ENCODE measurements at places on chromosomes 4 and X.

DNA sequence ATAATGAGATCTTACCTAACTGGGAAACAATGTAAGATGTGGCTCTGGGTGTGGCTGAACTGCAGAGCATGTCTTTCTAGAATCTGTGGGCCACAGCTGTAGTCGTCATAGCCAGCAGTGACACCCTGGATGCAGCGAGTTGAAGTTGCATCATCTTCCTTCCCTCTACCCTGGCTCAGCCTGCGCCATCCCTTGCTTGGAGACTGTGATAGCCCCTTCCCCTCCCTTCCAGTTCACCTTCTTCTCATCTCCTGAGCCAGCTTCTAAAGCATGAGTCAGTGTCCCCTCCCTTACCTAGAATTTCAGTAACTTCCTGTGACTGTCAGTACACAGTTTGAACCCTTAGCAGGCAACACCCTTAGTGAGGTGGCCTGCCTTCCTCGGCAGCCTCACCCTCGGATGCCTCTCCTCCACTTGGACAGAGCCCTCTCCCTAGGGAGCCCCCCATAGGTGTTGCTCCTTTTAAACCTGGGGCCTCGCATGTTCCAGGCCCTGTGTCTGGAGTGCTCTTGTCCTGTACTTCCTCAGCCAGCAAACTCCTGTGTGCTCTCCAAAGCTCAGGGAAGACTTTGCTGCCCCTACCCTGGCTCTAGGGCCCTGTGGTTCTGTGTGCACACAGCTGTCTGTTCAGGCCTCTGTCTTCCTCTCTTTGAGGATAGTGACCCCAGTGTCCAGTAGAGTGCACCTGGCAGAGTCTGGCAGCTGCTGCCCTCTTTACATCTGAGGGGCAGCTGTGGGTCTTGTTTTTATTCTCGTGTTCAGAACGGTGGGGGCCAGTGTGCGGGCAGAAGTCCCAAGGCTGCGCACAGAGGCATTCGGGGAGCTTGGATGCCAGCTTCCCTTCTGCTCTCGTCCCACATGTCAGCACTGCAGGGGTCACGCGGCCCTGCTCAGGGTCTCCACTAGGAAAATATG is 43.7 kb upstream of the TADA2B start:
- DNase-seq: no peak

- no peak for DNase-seq
Observed at GRCh38 chr4:175906384-175906783, 94.3 kb upstream of the GPM6A start.

GRCh38 chr4:183330841-183331240 is 8.6 kb upstream of the CLDN24 start:
- DNase-seq: peak; percentile 58

DNA sequence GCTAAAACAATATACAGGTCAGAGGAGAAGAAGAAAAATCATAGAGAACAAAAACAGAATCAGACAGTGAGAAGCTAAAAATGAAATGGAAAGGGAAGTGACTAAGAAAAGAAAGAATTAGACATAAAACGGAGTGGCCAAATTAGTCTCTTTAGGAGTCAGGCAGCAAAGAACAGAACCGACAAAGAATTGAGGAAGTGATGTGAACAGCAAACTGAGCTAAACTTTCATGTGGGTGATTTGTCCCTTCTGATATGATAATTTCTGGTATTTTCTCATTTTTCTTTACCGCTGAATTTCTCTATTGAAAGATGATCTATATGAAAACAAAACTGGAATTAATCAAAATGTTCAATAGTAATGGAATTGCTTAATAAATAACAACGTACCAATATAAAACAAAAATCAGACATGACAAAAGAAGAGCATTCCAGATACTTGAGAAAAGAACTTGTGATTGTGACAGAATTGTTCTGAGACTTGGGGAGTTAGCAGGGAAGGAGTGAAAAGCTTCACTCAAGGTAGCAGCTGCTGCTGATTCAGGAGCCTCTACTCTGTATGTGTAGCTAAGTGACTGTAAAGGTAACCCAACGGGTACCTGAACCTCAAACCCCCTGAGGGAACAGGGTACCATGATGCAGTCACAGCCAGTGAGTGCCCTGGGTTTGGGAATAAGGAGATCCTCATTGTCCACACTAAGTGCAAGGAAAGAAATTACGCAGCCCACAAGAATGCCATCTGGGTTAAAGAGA is 8.8 kb downstream of the TAPT1 start:
- no peak for DNase-seq

GRCh38 chr4:183561905-183562304 is 57.0 kb downstream of the ING2 start:
- no peak for DNase-seq

GRCh38 chr4:170723171-170723570 is 633.4 kb upstream of the AADAT start:
- peak; percentile 15 for DNase-seq

- no peak for DNase-seq
Observed at GRCh38 chr4:102687982-102688433, 72.8 kb downstream of the MANBA start.

DNA sequence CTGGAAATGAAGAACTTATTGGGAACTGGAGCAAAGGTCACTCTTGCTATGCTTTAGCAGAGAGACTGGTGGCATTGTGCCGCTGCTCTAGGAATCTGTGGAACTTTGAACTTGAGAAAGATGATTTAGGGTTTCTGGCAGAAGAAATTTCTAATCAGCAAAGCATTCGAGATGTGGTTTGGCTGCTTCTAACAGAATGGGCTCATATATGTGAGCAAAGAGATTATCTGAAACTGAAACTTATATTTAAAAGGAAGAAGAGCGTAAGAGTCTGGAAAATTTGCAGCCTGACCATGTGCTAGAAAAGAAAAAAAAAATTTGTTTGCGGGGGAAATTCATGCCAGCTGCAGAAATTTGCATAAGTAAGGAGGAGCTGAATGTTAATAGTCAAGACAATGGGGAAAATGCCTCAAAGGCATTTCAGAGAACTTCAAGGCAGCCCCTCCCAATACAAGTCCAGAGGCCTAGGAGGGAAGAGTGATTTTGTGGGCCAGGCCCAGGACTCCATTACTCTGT is 35.9 kb upstream of the PAPSS1 start:
- peak; percentile 52 for DNase-seq

- peak; percentile 26 for DNase-seq
Observed at GRCh38 chr4:125316791-125317524, 2.2 kb downstream of the FAT4 start.

- DNase-seq: peak; percentile 64
Observed at GRCh38 chr4:69054578-69055200, 41.6 kb upstream of the UGT2B7 start.

DNA sequence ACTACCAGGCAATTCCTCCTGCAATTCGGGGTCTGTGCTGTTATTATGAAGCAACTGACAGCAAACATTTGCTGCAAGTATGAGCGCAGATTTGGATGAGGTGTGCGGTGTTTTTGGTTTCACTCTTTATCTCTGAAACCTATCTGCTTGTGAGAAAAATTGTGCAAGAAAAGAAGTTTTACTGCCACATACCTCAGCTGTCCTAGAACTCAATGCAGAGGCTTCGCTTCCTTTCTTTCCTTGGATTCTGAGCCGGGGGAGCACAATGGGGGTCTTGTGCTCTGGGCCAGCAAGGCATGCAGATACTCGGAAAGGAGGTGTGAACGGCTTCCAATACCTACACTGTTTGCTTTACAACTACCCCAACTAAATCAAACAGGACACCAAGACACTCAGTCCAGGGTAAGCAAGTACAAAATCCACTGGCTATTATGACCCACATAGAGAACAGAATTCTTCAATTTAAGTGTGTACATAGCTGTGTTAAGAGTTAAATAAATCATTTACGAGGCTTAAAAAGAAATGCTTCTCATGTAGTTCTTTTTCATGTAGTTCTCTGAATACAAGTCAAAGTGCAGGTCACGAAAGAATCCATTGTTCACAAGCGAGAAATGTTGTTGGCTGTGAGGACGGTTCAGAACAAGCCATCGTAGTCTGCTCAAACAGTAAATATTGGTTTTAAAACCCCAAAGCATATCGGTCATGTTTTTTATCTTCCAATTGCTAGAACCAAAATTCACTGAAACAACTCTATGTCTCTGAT is 1.1 kb downstream of the SORBS2 start:
- no peak for DNase-seq

DNA sequence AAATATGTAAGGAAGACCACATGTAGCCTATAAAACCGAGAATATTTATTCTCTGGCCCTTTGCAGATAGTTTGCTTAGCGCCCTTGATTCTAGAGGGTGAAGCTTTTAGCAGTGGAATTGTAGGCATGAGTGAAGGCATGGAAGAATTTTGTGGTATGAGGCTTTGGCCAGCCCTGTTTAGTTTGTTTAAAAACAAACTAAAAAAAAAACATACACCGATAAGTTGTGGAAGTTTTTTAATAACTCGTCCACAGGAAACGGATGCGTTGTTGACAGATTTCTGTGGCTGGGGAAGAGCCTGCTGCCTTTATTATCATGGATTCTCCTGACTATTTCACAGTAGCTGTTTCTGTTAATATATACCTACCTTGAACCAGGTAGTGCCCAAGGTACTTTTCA is 194.7 kb upstream of the LNX1 start:
- peak; percentile 74 for DNase-seq

GRCh38 chr4:24262616-24263015 is 321.7 kb downstream of the DHX15 start:
- DNase-seq: peak; percentile 14

- no peak for DNase-seq
Observed at GRCh38 chr4:81424336-81424735, 47.4 kb downstream of the RASGEF1B start.

DNA sequence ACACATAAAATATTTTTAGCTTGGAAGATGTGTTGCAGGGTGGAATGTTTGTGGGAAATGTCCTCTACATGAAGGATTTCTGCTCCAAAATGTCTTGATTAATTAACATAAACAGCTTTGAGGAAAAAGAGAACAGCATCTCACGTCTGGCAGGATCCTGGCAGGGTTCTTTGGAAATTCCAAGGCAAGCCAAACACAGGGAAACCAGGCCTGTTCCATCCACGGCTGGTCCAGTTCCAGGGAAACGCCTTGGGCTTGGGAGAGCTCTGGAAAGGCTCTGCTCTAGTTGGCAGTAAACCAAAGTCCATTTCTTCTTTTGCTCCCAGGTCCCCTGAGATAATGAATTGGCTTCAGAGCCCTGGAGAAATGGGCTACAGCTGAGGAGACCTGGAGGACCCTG is 42.4 kb upstream of the GAB1 start:
- DNase-seq: peak; percentile 58

GRCh38 chr4:66555301-66555700 is 885.0 kb upstream of the EPHA5 start:
- peak; percentile 26 for DNase-seq

- peak; percentile 4 for DNase-seq
Observed at GRCh38 chr4:7513671-7514070, 78.9 kb upstream of the PSAPL1 start.

DNA sequence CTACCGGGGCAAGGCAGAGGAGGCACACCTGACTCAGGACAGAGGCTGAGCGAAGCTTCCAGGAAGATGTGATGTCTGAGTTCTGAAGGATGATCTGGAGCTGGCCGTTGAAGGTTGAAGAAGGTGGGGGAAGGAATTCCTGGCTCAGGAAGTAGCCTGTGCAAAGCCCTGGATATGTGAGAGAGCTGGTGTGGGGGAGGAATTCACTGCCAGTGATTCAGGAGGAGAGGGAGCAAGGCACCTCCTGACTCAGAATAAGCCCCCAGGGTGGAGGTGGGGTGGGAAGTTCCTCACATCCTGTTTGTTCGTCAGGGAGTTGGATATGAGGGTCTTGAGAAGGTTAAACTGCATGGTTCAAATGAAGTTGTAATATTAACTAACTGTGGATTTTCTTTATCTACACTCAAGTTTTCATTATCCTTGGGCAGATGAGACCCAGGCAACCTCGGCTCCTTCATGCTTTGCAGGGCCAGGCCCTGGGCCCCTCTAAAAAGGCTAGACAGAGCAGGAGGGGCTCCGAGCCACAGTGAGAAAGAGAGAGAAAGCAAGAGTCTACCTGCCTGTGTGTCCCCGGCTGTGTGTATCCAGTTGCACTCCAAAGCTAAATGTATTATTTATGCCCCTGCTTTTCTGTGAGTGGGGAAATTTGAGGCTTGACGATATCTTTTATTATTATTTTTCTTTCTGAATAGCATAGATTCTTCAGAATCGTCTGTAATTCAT is 7.1 kb downstream of the NHSL2 start:
- DNase-seq: no peak

GRCh38 chrX:88944661-88945060 is 197.6 kb downstream of the CPXCR1 start:
- DNase-seq: no peak

GRCh38 chr4:3232001-3232400 is 17.0 kb upstream of the MSANTD1 start:
- DNase-seq: no peak

GRCh38 chr4:5976431-5976830 is 41.8 kb downstream of the C4orf50 start:
- no peak for DNase-seq
